SHP77 treated with DMSO at 0.1 percent for 48 hours (cell line): ENCODE measurements at places on chromosomes 5 and 9.

- DNase-seq, result no peak
Observed at GRCh38 chr5:14665949-14666348, 1.4 kb downstream of the OTULIN start.

DNA sequence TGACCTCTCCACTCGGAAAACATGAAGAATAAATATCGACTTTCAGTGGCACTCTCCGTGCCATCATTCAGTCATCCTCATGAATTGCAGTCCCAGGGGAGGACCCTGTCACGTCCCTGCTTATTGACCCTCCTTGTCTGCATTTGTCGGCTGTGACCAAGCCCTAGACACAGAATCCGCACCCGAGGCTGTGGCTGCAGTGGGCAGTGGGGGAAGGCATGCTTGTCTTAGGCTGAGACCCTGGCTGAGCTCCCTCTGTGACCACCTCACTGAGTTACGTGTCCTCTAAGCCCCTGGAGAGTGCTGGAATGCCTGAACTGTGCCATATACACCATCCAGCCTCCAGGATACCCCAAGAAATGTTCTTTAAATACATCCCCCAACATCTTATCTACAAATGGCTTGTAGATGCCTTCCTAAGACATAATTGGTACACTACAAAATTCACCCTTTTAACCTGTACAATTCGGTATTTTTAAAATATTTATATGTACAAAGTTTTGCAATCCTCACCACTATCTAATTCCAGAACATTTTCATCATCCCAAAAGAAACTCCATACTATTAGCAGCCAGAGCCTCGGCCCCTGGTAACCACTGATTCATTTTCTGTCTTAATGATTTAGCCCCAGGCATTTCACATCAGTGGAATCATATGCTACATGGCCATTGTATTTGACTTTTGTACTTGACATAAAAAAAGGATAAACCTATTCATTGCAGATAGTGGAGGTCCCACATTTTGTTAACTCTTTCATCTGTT is 80.8 kb upstream of the ICE1 start:
- no peak for DNase-seq

DNA sequence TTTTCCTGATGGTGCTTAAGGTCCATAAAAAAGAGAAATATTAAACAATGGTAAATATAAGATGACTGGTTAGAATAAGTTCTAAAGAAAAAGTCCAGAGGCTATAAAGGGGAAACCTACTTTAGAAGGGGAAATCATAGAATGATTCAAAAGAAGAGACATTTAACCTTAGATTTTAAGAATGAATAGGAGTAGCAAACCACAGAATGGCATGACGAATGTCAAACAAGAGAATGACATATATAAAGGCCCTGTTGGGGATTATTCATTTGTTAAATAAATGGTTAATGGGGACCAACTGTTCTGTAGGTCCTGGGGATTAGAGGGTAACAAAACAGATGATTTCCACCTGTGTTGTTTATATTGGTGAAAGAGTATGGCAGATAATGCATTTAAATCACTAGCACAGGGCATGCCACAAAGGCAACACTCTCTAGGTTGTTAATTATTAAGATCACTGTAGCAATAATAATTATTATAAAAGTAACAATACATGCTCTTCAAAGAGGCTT is 495.2 kb upstream of the GRIA1 start:
- DNase-seq, result no peak

DNA sequence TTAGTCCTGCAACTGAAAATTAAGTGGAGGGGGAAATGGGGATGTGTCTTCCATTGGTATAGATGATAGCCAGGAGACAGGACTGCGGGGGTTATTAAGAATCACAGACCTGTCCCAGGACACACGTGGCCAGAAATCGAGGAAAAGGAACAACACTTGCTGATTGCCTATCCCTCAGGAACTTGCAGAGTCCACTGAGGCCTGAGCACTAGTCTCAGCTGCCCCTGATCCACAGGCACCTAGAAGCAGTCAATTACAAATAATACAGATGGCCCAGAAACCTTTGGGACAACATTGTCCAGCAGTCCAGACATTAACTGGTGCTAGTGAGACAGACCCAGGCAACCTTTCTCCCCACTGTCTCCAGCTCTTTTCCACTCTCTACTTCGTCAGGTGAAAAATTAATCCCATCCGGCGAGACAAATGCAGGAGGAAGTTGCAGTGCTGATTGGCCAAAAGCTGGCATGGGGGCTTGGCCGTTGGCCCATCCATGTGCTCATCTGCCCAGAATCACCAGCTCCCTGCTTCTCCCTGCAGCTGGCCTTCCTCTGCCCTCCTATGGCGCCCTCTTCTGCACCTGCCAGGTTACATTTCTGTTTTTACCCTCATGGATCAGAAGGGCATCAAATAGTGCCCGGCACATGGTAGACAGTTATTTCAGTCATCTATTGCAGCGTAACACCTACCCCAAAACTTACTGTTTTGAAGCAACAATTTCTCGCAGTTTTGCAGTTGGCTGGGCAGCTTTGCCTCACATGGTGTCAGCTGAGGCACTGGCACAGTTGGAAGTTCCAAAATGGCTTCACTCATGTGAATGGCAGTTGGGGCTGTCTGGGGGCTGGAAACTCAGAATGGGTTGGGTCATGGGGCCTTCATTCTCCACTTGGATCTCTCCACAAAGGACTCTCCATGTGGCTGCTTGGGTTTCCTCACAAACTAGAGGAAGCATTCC is 3.6 kb upstream of the B4GALT1 start:
- peak; percentile 42 for DNase-seq

GRCh38 chr5:1878050-1878849 is 4.5 kb downstream of the IRX4 start:
- DNase-seq, result no peak

GRCh38 chr9:87503927-87504326 is 6.3 kb downstream of the DAPK1 start:
- no peak for DNase-seq

DNA sequence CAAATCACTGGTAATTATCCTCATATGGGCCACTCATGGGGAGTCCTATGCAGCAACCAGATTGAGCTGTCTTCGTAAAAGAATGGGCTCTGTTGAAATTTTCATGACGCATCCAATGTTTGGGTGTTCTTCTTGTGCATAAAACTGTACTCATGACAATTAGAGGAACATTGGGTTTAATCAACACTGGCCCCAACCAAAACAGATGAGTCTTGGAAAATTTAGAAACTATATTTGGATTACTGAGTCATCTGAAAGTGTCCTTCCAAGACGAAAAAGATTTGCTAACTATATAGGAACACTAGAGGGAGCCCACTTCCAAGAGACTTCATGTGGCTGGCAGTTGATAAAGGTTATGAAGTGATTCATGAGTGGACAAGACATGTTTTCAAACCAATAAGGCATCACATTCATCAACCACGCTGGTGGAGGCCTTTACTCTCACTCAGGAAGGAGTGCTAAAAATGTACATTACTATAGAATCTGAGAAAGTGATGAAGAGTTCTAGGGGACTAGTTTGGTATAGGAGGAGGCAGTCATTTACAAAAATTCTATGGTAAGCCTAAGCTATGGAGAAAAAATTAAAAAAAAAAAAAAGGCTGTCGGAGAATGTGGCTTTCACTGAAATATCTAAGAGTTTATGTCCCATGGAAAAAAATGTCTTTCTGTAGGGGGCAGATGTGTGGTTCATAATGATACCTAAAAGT is 313.5 kb downstream of the PRDM9 start:
- peak; percentile 57 for DNase-seq

GRCh38 chr5:57650360-57651069 is 167.9 kb upstream of the ACTBL2 start:
- no peak for DNase-seq

GRCh38 chr9:82363682-82364081 is 375.1 kb downstream of the SPATA31D1 start:
- DNase-seq, result no peak

DNA sequence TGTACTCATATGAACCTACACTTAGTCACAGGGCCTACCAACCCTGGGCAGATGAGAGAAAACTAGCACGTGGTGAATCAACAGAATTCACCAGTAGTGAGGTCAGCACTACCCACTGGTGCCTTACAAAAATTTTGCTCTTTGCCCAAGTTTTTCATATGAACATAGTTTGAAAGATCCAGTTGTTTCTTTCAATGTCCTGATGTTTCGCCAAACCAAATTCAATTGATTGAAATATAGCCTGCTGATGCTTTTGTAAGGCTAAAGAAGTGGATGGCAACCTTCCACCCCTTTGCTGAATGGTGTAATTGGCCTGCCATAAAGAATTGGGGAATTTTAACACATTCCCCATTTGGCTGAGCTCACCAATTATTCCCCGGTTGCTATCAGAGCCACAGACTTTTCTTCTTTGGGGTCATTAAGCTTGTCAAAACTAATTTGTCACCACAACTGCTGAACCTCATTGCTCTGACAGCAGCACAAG is 339.2 kb downstream of the GLIS3 start:
- DNase-seq, result no peak

DNA sequence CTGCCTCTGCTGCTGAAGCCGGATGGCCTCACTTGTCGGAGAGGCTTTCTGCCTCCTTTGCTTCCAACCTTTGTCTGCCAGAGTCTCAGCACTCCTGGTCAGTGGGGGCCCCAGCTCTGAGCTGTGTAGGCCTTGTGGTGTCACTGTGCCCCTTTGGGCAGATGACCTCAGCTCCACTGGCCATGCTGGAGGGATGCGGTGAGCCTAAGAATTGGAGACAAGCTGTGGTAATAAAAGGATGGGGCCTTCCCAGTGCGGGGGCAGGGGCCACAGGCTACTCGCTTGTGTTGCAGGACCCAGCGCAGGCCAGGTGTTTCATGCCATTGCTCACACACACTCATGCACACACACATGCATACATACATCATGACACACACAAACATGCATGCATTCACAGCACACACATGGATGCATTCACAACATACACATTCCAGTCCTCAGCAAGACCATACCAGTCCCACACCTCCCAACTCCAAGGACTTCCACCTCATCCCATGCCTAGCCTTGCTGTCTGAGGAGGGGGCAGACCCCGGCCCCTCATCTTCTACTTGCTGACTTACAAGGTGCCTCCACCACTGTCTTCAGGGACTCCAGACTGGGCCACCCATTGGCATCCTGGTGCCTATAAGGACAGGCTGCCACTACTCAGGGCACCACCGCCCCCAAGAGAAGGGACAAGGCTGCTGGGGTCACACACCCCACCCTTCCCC is 237.7 kb downstream of the SYK start:
- DNase-seq, result no peak

GRCh38 chr9:89845862-89846261 is 241.1 kb downstream of the GADD45G start:
- DNase-seq, result no peak

DNA sequence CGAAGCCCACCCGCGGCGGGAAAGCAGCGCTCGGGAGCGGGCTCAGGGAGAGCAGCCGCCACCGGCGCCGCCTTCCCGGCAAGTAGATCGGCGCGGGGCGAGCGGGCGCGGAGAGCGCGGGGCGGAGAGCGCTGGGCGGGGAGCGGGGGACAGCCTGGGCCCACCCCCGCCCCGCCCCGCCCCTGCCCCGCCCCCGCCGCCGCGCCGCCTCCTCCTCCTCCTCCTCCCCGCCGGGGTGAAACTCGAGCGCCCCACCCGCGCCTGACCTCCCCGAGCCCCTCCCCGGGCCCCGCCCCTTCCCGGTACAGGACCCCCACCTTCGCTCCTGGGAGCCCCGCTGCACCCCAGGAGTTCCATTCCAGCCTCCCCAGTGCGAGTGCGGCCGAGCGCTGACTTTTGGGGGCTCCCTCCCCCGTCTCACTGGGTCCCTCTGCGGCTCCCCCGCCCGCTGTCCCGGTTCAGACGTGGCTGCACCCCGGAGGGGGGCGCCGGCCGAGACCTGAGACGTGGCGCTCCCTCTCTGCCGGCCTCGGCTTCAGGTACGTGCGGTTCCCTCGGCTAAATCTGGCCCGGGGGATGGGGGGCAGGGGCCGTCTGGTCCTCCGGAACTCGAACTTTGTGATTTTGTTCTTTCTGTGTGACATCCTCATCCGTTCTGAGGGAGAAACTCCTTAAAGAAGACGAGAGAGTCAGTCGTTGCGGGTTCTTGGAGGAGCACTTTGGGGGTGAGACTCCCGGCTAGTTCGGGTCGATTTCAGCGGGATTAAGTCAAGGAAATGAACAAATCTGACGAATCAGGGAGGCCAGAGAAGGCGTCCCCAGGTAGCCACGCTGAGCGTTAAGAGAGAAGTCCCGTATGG is at the start of gene SEMA5A:
SEMA5A (minus strand) TSS at position 84 of the 860 bp plus-strand sequence. CDS start 166,129 bp downstream, outside the sequence.
- no peak for DNase-seq

- no peak for DNase-seq
Observed at GRCh38 chr9:120191141-120191540, 388.8 kb downstream of the CDK5RAP2 start.

DNA sequence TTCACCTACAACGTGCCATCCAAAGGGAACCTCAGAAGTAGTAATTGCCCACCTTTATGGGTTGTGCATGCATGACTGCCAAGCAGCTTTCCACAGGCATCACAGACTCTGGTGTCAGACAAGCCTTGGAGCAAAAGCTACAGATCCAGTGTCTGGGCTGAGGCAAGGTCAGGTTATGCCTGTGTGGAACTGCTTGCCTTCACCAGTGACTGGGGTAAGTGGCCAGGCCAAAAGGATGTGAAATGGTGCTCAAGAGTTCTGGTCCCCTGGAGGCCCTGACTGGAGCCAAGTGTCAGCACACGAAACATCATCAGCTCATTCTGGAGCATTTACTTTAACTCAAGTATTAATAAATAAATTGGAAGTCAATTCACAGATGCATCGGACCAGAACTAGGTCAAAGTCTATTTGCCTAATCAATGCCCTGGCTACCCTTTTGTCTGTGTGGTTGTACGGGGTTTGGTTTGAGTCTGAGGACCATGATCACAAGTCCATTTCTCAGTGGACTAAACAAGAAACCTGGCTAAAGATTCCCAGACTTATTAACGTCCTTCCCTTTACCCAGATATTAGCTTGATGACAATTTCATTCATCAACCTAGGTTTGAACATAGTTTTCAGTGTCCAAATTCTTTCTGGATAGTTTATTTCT is 41.5 kb upstream of the ZBED3 start:
- DNase-seq, result no peak

- no peak for DNase-seq
Observed at GRCh38 chr9:5893591-5894236, 3.0 kb downstream of the MLANA start.

- DNase-seq, result no peak
Observed at GRCh38 chr5:68115584-68115983, 100.0 kb upstream of the PIK3R1 start.

DNA sequence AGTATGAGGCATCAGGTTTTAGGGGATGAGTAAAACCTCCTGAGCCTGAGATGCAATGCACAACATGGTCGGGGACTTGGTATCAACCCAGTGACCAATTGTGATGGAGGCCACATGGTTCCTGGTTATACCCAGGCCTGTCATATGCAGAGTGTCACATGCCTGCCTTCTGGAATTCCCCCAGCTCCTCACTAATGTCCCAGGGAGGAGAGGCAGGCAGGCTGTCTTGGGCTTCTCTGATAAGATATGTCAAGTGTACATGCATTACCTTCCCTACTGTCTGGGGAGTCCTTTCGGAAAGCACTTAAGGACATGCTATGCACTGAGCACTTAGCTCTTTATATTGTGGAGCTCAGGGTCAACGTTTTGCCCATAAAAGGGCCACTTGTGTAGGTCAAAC is 14.2 kb upstream of the PALM2AKAP2 start:
- DNase-seq, result no peak

- no peak for DNase-seq
Observed at GRCh38 chr5:55626790-55627189, 85.3 kb downstream of the SLC38A9 start.

- peak; percentile 26 for DNase-seq
Observed at GRCh38 chr5:113612060-113612496, 98.6 kb downstream of the YTHDC2 start.
